Suppressor macrophage treated with lipopolysaccharide for 4 hours (primary cell): ENCODE measurements at places on chromosomes 5 and 9.

- DNase-seq: no peak
Observed at GRCh38 chr5:16916262-16916878, 19.7 kb downstream of the MYO10 start.

GRCh38 chr5:143678148-143678905, 133.6 kb upstream of the HMHB1 start:
- DNase-seq: no peak

- DNase-seq: no peak
Observed at GRCh38 chr5:39440192-39440957, 15.6 kb upstream of the DAB2 start.

DNA sequence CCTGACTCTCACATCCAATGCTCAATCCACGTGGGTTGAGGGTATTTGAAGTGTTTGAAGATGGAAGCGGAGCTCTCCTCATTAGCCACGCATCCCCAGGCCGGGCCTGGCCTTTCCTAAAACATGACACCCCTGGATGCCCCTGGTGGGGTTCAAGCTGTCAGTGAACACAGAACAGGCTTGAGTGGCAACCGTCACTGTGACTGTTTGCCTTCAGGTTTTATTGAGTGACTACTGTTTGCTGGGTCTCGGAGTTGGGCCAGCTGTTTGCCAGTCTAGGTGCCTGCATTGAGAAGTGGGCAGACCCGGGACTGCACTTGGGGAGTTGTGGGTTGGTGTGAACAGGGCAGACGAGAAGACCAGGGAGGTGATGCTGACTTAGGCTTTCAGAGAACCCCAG, 7.8 kb upstream of the OLFM1 start:
- no peak for DNase-seq

- DNase-seq: no peak
Observed at GRCh38 chr5:80961376-80962281, 1.5 kb downstream of the RASGRF2 start.

GRCh38 chr5:133487093-133487492, 125.2 kb downstream of the FSTL4 start:
- peak; percentile 23 for DNase-seq

GRCh38 chr5:135265497-135266302, 133.3 kb downstream of the MACROH2A1 start:
- DNase-seq: no peak

- no peak for DNase-seq
Observed at GRCh38 chr9:114228016-114228808, 72.9 kb downstream of the COL27A1 start.

GRCh38 chr5:102700120-102700831, 54.8 kb upstream of the PAM start:
- DNase-seq: no peak

DNA sequence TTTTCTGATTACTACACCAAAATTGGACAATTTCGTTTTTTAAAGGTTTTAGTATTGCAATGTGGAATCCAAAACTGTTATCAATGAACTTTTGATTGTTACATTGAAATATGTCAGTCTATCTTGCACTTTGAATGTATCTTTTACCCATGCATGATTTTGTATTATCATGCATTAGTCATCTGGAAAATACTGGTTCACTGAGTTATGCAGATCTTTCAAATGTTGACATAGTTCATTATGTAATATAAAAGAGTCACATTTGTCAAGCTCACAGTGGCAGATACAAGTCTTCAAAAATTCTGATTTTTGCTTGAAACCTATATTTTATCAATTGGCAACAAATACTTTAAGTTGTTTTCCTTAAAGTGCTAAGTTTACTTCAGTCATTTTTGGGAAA, 85.2 kb downstream of the NR3C1 start:
- DNase-seq: peak; percentile 39

- no peak for DNase-seq
Observed at GRCh38 chr5:74300808-74301389, 339.6 kb downstream of the ENC1 start.

- no peak for DNase-seq
Observed at GRCh38 chr5:104915226-104915625, 1352.6 kb upstream of the NUDT12 start.

GRCh38 chr9:115757461-115757860, 396.1 kb upstream of the PAPPA start:
- no peak for DNase-seq

DNA sequence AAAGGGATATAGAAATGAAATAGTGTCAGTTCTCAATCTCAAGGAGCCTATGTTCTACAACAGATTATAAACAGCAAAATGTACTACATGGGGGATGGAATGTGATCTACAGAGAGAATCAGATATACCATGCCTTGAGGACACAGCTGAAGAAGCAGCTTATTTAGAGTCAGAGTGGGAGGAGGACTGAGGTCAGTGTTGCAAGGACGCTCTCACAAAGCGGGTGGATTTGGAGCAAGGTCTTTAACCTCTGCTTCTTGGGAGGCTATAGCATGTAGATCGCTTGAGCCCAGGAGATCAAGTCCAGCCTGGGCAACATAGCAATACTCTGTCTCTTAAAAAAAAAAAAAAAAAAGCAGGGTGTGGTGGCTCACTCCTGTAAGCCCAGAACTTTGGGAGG, 32.8 kb upstream of the PLIN2 start:
- no peak for DNase-seq

GRCh38 chr5:68803881-68804319, 289.9 kb upstream of the SLC30A5 start:
- DNase-seq: no peak

DNA sequence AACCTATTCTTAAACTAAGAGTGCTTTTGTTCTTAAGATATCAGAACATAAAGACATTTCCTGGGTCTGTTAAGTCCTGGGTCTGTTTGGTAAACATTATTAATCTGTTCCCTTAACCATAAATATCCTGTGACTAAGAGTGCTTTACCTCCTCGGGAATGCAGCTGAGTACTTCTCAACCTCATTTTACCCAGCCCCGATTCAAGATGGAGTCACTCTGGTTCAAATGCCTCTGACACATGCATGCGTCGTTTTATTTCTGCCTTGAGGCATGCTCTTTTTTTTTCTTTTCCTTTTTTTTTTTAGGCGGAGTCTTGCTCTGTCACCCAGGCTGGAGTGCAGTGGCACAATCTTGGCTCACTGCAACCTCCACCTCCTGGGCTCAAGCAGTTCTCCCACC, 39.8 kb upstream of the FBXL17 start:
- no peak for DNase-seq

- no peak for DNase-seq
Observed at GRCh38 chr5:104297076-104297475, 734.5 kb upstream of the NUDT12 start.

- DNase-seq: no peak
Observed at GRCh38 chr5:171899792-171900191, 106.6 kb downstream of the FBXW11 start.

DNA sequence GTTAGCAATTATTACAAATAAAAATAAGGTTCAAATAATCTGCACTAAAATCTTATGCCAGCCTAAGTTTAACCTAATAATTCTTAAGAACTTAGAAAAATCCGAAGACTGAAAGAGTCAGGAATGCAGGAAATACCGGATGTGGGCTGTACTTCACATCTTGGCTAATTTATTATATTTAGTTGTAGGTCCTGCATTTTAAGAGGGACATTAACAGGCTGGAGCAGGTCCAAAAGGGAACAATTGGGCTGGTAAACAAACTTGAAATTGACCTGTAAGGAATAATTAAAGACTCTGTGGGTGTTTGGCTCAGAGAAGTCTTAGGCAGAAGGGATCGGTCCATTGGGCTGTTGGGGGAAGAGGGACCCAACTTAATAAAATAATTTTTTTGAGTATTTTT, 18.4 kb downstream of the GLRA1 start:
- no peak for DNase-seq

GRCh38 chr9:37732952-37733351, 20.7 kb upstream of the TRMT10B start:
- DNase-seq: no peak

GRCh38 chr9:88191456-88191855, 53.2 kb upstream of the SPATA31C2 start:
- no peak for DNase-seq

DNA sequence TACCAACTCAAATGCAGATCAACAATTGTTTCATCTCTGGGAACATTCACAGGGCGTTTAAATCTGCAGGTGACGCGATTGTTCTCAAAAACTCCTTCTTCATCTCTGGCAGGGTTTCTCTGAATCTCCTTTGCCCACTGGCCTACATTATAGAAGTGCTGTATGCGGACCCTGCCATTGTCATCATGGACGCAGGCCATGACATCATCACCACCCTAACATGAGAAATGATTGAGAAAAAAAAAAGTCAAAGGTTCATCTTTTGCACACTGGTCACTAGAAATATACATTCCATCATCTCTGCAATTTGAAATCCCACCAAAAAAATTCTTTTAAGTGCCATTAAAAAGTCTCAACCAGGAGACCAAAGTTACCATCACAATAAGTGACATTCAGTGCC, 21.6 kb upstream of the TMEM245 start:
- DNase-seq: no peak

- DNase-seq: no peak
Observed at GRCh38 chr5:12566441-12566840, 662.2 kb upstream of the CTNND2 start.

DNA sequence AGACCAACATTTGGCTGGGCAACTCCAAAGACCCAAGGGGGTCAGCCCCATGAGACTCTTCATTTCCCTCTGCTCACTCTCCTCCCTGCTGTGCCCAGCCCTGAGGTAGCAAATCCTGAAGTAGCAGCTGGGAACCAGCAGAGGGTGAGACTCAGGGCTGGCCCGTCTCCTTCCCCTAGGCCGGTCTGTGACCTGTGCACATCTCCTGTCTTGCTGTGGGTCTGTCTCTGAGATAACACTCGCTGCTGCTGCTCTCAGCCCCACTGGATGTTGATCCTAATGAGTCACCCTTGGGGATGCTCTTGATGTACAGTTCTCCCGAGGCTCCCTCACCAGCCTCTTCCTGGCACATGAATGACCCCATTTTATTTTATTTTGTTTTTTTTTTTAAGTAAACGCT, 7.3 kb upstream of the OR2V1 start:
- DNase-seq: no peak
